ENCODE measurements at places on chromosomes 2 and 18.

- DNase-seq, result no peak
These were observed 20.6 kb upstream of the HAAO start for GRCh38 chr2:42812899-42813479.

GRCh38 chr2:230665263-230665691 lies 47.4 kb upstream of the CAB39 start:
- DNase-seq, result no peak

GRCh38 chr18:70931942-70932814 lies 643.3 kb downstream of the SOCS6 start:
- no peak for DNase-seq

GRCh38 chr2:120528051-120528692 lies 182.2 kb downstream of the INHBB start:
- DNase-seq, result no peak

- no peak for DNase-seq
These were observed 48.7 kb upstream of the KCNF1 start for GRCh38 chr2:10863047-10863446.

DNA sequence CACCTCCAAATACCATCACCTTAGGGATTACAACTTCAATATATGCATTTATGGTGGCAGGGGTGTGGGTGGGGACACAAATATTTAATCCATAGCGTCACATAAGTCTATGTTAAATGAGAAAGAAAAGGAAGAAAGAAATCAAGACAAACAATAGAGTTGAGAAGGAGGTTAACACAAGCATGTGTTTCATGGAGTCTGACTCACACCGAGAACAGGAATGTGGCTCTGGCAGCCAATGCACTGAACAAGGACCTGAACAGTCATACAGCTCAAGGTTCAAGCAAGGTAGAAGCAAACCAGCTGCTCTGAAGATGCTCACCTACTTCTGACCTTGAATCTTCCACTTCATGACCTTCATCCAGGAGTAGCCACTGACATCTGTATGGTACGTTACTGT lies 36.2 kb upstream of the LPIN1 start:
- DNase-seq, result peak; percentile 45

Data from GM04503 (cell line).